ENCODE measurements at places on chromosomes 1 and 21. TPM values are rescaled to one million over a fixed set of nuclear protein-coding genes. Genes with fewer than 3 reads are reported as not detected.

DNA sequence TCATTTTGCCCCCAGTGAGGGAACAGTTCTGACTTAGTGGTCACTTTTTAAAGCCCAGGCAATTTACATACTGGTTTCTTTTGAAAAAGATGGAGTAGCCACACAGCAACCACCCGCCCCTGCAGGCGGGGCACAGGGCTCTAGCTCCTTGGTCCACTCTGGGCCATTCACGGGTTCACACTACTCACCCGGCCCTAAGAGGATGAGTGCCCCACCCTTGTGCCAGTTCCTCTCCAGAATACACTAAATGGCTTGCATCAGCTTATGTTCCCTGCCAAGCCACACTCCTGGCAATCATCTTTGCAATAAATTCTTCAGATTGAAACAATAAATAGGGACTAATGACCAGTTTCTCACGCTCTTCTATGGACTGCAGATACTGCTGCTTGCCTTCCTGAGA is 15.7 kb upstream of the ATP13A2 start:
- no peak for DNase-seq

- DNase-seq: no peak
These were observed 1.8 kb upstream of the PGBD5 start for GRCh38 chr1:230427981-230428380.

FLG2 gene
- total RNA-seq: not detected

- DNase-seq: no peak
These were observed 179.6 kb upstream of the CAMK1G start for GRCh38 chr1:209403921-209404320.

- DNase-seq: no peak
These were observed 800 bp upstream of the DNMT3L start for GRCh38 chr21:44262338-44263056.

TENT5C gene
- 56.2 TPM for total RNA-seq

KCNH1 gene
- total RNA-seq: not detected
